ENCODE measurements at places on chromosomes 16 and 17. TPM values are rescaled to one million over a fixed set of nuclear protein-coding genes. Genes with fewer than 3 reads are reported as not detected.

DNA sequence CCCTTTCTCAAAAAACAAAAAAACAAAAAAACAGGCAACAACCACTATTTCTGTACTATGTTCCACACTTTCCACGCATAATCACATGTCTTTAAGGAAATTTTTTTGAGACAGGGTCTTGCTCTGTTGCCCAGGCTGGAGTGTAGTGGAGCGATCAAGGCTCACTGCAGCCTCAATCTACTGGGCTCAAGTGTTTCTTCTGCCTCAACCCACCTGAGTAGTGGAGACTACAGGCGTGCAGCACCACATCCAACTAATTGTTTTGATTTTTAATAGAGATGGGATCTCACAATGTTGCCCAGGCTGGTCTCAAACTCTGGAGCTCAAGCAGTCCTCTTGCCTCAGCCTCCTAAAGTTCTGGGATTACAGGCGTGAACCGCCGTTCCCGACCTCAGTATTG, 52.6 kb upstream of the BPTF start:
- no peaks in the 10 kb centered on the region for H3K36me3 ChIP-seq
- no peak overlapping the region for H3K4me3 ChIP-seq
- no peak overlapping the region for H3K27ac ChIP-seq

DNA sequence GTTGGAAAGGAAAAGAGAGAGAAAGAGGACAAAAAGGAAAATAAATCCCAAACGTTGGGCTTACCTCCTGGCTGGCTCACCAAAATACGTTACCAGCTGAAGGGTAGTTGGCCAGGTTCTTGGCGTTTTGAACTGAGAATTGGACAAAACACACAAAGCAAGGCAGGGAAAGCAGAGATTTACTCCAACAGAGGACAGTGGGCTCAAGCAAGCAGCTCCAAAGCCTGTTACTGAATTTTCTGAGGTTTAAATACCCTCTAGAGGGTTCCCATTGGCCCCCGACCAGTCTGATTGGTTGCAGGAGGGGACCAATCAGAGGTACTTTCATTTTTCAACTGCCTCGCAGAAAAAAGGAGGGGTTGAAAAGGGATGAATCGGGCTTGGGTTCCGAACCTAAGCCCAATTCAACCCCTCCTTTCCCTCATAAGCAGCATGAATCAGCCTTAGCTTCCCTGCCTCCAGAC, 55.6 kb upstream of the ALOX12 start:
- H3K4me3 ChIP-seq, result peak overlapping the region; percentile 39
- peak; percentile 63 for DNase-seq
- peaks cover 29% of the 10 kb centered on the region for H3K4me1 ChIP-seq
- H3K27ac ChIP-seq, result no peak overlapping the region
- H3K27me3 ChIP-seq, result no peaks in the 10 kb centered on the region

GRCh38 chr16:69031877-69032301, 73.6 kb upstream of the HAS3 start:
- no peaks in the 10 kb centered on the region for H3K36me3 ChIP-seq
- no peak overlapping the region for H3K4me3 ChIP-seq
- no peak for DNase-seq
- no peaks in the 10 kb centered on the region for H3K4me1 ChIP-seq
- H3K27me3 ChIP-seq, result no peaks in the 10 kb centered on the region
- H3K27ac ChIP-seq, result no peak overlapping the region

HBQ1 gene
- not detected for total RNA-seq
